NCI-H1417 (cell line): ENCODE measurements at places on chromosomes 1 and 21.

DNA sequence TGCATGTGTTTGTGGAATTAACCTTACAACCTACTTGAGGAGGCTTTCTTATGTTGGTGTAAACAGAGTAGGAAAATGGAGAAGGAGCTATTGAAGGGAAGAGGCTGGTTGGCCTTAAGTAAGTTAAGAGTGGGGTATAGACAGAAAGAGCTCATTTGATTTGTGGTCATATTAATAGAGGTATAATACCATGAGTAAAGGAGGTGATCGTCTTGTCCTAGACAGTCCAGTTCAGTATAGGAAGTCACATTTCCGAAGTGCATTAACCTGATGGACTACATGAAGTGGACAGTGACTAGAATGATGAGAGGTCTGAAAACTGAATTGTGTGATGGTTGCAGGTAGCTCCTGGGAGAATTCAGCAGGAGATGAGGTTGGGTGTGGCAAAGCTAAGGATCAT, 215.4 kb upstream of the ZC3H12A start:
- DNase-seq, result no peak

GRCh38 chr1:17403081-17403480, 31.1 kb downstream of the PADI6 start:
- no peak for DNase-seq

GRCh38 chr1:96291468-96291867, 430.1 kb upstream of the PTBP2 start:
- DNase-seq, result no peak

DNA sequence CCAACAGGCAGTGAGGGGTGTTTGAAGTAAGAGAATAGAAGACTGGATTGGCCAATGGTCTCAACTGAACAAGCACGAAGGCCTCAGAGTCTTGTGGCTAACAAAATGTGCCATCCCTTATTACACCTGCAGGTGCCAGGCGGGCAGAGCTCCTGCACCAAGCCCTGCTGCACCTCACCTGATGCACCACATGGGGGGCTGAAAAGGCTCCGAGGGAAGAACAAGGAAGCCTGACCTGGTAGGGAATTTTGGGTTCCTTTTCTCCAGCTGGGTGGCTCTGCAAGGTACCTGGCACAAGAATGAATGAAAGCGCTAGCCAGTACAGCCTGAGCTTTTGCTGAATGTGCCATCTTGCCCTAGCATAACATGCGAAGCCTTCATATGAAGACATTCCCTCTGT, 9.7 kb downstream of the HSD3B1 start:
- no peak for DNase-seq

- no peak for DNase-seq
Observed at GRCh38 chr1:44743211-44743610, 3.6 kb downstream of the KIF2C start.

DNA sequence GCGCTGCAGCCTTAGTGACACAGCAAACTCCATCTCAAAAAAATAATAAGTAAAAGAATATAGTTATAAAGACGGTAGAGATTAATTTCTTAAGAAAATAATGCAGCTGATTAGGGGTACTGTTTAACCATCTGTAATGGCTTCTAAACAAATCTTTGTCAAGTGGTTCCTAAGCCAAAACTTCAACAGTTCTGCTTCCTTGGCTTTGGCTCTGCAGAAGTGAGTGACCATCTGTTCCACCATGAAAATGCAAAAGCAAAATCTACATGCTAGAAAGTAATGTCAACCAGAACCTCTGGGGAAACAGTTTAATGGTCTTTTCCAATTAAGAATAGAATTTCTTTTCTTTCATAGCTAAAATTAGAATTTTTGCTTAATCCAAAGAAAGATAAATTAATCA, 8.3 kb upstream of the SH2D5 start:
- no peak for DNase-seq

DNA sequence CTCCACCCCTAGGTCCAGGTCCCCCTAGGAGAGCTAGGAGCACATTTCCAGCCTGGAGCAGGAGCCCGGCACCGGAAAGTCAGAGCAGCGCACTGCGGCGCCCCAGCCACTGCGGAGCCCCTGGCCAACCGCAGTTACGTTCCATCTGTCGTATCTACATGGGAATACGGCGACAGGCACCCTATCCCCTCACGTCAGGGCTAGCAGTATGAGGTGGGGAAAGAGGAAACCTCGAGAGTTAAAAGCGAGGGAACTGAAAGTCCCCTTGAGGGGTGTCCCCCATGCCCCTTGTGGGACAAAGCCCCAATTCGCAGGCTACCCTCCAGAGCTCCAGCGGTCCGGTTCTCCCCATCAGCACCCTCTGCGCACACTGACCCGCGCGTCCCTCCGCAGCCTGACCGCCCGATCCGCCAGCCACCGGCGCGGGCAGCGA, 995 bp downstream of the COLGALT2 start:
- DNase-seq, result no peak

GRCh38 chr1:241375886-241376285, 18.9 kb upstream of the RGS7 start:
- DNase-seq, result no peak

- DNase-seq, result no peak
Observed at GRCh38 chr1:4263699-4264098, 363.6 kb upstream of the C1orf174 start.

GRCh38 chr1:187641015-187641414, 812.3 kb downstream of the PLA2G4A start:
- no peak for DNase-seq

DNA sequence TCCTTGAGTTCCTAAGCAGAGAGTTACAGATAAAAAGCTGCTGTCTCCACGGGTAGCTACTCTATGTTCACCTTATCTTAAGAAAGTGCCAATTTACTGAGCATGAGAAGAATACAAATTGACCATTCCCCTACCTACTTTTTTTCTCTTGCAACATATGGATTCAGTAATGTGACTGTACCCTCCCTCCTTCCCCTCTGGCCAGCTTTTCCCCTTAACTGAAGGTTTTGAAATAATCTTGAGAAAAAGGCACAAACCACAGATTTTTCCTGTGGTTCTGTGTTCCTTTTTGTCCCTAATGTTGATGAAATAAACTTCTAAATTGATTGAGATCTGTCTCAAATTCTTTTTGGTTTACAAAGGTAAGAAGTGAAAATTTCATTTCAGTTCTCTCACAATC, 2.6 kb upstream of the CD2 start:
- DNase-seq, result no peak

DNA sequence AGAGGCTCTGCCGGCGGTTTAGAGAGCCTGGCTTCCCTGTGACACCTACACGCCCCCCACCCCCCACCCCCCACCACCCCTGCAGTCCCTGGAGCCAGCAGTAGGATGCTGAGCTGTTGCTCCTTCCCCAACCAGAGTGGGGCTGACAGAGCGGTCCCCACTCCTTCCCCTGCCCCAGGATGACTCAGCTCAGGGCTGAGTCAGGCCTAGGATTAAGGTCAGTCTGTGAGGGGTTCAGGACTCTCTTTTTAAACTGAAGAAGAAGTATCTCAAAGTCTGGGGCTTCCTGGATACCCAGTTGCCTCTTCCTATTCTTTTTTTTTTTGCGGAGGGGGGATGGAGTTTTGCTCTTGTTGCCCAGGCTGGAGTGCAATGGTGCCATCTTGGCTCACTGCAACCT, 19.1 kb downstream of the DMBX1 start:
- no peak for DNase-seq

GRCh38 chr1:18200136-18200717, 92.6 kb downstream of the IGSF21 start:
- DNase-seq, result no peak

- DNase-seq, result no peak
Observed at GRCh38 chr1:56535939-56536338, 43.4 kb downstream of the PLPP3 start.

- no peak for DNase-seq
Observed at GRCh38 chr1:91609551-91609950, 108.9 kb downstream of the CDC7 start.

- no peak for DNase-seq
Observed at GRCh38 chr1:4307911-4308545, 346.4 kb upstream of the AJAP1 start.

DNA sequence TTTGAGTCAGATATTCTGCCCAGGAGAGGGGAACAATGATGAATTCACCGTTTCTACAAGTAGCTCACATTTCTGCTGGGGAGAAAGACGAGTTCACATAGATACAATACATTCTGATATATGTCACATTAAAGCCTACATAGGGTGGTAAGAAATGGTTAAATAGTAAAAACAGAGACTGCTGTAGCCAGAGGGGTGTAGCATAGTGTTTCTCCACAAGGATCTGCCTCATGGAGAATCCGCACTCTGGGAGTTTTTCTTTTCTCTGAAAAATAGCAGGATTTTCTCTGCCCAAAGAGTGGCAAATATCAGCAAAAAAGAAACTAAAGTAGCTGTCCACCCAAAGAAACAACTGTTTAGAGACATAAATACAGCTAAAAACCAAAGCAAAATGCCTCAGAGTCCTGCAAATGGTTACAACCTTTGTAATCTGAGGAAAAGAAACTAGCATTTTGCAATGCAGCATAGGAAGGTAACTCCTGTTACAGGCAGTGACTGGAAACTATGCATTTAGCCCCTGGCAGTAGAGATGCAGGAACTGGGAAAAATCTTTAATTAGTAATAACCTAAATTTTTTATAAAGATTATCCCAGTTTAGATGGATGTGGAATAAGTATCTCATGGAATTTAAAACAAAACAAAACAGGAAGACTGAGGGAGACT, 1126.7 kb upstream of the ADGRL2 start:
- DNase-seq, result no peak

DNA sequence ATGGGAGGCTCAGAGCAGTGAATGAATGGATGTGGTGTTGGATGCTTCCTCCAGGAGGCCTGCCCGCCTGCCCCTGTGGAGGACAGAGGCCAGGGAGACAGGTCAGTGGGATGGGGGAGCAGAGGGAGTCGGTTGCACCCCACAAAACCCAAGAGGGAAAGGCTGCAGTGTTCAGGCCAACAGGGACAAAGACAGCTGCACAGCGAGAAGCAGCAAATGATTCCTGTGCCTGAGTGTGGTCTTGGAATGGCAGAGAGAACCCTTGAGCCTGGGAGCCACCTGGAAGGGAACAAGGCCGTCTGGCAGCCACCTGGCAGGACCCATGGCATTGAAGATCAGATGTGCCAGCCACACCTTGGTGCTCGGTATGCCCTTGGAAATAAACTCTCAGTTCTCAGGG, 8.1 kb downstream of the TFF3 start:
- DNase-seq, result peak; percentile 68

GRCh38 chr1:232690285-232690935, 60.5 kb upstream of the SIPA1L2 start:
- no peak for DNase-seq

DNA sequence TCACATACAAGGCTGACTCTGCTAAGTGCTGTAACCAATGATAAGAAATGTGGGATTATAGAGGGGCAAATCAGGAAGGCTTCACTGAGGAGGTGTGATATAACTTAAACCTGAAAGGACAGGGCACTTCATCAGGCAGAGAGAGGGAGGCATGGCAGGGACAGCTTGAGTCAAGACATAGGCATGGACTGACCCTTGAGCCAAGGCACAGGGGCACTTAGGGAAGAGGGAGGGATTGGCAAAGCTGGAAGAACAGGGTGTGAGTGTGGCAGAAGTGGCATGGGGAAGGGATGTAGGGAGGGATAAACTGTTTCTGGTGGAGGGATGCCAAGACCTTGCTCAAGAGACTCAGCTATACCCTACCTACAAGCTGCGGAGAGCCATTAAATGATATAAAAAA, 81.3 kb downstream of the PLXNA2 start:
- no peak for DNase-seq

- no peak for DNase-seq
Observed at GRCh38 chr1:207145401-207146058, 41.5 kb downstream of the C4BPA start.

- no peak for DNase-seq
Observed at GRCh38 chr1:23869051-23869450, 961 bp upstream of the FUCA1 start.

GRCh38 chr1:201650623-201650933, 111.7 kb downstream of the NAV1 start:
- no peak for DNase-seq

DNA sequence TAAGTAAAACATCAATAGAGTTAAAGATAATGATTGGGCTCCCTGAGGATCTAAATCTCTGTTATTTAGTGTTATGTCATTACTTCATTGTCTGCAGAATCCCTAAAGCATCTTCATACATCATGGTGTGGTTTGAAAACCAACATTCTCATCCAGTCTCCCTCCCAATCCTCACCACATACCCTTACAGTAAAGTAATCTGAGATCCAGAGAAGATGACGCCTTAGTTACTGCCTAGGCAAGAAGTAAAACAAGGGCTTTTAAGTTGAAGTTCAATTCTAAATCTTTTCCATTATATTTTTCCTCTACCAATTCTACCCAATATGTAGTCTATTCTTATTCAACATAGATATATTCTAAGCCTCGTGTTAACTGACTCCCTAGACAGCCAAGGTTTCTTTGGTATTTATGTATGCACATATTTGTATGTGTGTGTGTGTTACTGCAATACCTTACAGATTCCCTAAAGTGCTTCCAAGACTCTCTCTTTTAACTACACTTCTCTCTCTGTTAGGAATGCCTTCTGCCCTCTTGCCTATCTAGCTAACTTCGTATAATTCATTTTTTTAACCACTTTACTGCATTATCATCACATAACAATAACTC, 17.3 kb downstream of the DPH5 start:
- no peak for DNase-seq

- DNase-seq, result no peak
Observed at GRCh38 chr1:159803956-159804689, 2.0 kb downstream of the FCRL6 start.

DNA sequence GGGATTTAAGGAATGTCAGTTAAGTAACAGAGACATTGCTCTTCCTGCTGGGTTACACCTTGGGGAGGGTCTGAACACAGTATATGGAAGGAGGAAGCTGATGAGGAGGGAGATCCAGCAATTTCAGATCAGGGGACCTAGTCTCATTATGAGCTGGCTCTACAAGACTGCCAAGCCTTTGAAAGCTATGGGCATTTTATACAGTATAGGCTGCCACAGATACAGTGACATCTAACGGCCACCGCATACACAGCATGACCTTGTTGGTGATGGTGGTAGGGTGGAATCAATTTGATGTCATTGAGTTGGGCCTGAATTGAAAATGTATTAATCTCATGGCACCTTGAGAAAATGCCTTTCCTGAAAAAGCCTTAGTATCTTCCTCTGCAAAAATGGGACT, 22.6 kb upstream of the ZP4 start:
- no peak for DNase-seq

DNA sequence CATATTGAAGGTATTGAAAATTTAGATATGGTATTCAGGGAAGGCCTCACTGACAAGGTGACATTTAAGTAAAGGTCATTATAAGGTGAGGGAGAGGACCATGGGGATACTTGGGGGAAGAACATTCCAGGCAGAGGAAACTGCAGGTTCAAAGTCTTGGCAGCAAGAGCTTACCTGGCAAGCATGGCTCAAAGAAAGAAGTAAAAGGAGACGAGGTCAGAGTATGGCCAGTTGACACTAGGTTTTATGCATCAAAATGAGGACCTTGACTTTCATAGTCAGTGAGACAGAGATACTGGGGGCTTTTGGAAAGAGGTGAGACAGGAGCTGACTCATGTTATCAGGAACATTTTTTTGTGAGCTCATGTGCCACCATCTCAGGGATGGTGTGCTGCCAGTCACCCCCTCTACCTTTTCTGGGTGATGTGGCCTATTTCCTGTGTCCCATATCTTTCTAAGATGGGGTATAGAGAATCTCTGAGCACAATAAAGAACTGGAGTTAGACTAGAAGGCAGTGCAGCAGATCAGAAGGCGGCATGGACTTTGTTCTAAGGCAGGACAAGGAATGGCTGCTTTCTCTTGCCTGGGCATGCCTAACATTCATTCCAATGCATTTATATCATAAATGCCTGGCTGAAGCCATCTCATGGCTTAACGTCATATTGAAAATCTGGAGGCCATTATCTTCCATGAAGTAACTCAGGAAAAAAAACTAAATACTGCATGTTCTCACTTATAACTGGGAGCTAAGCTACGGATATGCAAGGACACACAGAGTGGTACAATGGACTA, 406.7 kb downstream of the NTNG1 start:
- DNase-seq, result no peak
